A375 (cell line): ENCODE measurements at places on chromosomes 12 and 14. TPM values are rescaled to one million over a fixed set of nuclear protein-coding genes. Genes with fewer than 3 reads are reported as not detected.

Gene TAS2R19
- 1.5 and 3.2 TPM in 2 replicates for total RNA-seq

Gene ASPG
- not detected in 2 replicates for total RNA-seq

Gene KRT4
- not detected in 2 replicates for total RNA-seq

Gene METAP2
- 163 and 198 TPM in 2 replicates for total RNA-seq
